ENCODE measurements at places on chromosomes 7 and 10.
A peak's percentile ranks its signal among the peaks of the same experiment; 100 is the strongest.

DNA sequence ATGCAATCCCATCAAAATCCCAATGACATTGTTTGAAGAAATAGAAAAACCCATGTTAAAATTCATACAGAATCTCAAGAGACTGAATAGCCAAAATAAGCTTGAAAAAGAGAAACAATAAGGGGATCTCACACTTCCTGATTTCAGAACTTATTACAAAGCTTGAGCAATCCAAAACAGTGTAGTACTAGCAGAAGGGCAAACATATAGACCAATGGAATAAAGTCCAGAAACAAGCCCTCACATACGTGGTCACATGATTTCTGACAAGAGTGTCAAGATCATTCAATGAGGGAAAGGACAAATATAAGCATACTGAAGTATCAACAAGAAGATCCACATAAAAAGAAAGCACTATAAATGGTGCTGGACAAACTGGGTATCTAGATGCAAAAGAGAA, 31.9 kb downstream of the MICU1 start:
- no peak for DNase-seq

DNA sequence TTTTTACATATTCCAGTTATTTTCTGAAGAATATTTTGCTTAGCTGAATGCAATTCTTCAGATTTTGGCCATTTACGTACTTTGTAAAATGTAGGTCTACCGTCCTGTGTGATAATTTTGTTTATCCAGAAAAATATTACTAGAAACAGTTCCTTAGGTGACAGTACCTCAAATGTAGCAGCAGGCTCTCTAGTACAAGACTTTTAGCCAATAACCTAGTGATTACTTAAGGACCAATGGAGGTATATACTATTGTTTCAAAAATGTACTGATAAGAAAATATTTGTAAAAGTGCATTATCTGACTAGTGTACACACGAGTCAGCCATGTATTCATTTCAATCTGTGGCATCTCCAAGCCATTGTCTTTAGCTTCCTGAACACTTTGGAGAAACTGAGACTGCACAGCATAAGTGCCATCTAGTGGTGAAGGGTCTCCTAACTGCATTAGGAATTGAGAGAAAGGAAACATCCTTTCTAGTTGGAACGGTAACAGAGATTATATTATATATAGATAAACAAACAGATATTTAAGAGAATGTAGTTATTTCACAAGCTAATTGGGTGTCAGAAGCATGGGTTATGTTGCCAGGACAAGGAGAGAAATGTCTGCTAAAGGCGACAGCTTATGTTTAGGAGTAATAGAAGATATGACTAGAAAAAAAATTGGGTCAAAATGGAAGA, 23.7 kb downstream of the RTKN2 start:
- no peak for DNase-seq

DNA sequence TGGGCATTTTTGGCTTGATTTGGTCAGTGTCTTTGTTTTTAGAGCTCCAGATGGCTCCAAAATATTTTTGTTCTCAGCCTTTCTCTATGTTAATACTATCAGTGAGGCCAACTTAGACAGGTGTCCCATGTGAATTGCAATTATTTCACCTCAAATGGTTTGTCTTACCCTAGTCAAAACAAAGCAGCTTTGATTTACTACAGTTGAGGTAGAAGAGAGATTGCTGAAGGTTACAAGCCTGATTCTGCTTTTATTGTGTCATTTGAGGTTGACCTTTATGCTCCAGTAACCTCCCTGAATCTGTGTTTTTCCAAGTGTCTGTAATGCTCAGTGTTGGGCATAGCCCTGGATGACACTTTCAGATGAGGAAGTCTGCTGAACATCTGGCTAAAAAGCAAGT, 882.9 kb downstream of the NRG3 start:
- peak; percentile 25 for DNase-seq

- DNase-seq = no peak
Observed at GRCh38 chr10:43913676-43914235, 265.1 kb upstream of the ZNF32 start.

GRCh38 chr10:47378606-47379444, 5.3 kb downstream of the ZNF488 start:
- no peak for DNase-seq

DNA sequence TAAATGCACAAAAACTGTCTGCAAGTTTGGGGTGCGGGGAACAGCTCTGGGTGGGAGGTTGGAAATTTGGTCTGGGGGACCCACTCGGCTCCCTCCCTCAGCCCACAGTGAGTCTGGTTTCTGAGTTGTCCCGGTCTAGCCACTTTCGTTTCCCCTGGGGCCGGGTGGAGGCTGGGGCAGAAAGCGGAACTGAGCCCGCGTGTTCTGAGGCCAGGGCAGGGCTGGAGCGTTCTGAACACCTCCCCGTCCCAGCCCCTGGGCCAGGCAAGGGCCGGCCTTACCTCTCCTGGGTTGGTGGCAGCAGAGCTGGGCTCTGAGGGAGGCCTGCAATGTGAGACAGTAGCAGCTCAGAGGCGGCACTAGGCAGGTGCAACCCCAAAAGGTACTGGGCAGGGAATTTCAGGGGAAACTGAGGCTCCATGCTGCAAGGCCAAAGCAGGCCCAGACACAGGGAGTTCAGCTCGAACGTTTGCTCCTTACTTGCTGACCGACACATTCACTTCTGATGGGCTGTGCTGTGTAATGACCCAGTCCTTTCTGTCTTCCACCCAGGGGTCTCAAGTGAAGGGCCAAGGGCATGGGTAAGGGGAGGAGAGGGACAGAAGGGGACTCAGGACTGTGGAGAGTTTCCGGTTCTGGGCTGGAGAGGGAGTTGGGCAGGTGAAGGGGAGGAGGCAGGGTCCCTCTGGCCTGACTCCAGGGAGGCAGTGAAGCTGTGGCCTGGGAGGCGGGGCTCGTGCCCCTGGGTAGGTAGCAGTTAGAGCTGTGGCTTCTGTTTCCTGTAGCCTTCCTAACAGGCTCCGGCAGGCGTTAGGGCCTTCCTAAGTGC, 3.0 kb downstream of the IRF5 start:
- DNase-seq = no peak

GRCh38 chr7:69858471-69858870, 260.2 kb downstream of the AUTS2 start:
- DNase-seq = no peak

DNA sequence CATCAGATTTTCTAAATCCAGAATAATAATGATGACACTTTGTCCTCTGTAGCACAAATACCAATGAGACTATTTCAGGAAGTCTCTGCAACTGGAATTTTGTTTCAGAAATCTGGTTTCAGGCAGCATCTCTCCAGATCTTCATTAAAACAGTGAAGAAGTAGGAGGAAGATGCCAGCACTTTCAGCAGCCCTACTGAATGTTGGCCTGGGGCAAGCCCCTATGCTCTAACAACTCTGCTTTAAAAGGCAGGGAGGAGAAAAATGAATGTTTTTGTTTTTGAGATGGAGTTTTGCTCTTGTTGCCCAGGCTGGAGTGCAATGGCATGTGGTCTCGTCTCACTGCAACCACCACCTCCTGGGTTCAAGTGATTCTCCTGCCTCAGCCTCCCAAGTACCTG, 7.2 kb upstream of the CAV1 start:
- DNase-seq = no peak

GRCh38 chr7:42071372-42072261, 165.4 kb downstream of the GLI3 start:
- DNase-seq = no peak

DNA sequence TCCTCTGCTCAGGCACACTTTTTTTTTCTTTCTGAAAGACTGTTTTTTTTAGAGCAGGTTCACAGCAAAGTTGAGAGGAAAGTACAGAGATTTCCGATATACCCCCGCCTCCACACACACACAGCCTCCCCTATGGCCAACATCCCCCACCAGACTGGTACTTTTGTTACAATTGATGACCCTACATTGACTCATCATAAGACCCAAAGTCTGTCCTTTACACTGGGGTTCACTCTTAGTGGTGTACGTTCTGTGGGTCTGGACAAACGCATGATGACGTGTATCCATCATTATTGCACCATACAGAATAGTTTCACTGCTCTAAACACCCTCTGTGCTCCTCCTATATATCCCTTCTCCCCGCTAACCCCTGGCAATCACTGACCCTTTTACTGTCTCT, 107.7 kb downstream of the RBM20 start:
- DNase-seq = no peak

- DNase-seq = no peak
Observed at GRCh38 chr7:139656387-139656786, 121.4 kb downstream of the HIPK2 start.

GRCh38 chr7:55723621-55723941, 139.0 kb downstream of the SEPTIN14 start:
- no peak for DNase-seq

GRCh38 chr7:77484785-77485184, 52.3 kb upstream of the PTPN12 start:
- no peak for DNase-seq

DNA sequence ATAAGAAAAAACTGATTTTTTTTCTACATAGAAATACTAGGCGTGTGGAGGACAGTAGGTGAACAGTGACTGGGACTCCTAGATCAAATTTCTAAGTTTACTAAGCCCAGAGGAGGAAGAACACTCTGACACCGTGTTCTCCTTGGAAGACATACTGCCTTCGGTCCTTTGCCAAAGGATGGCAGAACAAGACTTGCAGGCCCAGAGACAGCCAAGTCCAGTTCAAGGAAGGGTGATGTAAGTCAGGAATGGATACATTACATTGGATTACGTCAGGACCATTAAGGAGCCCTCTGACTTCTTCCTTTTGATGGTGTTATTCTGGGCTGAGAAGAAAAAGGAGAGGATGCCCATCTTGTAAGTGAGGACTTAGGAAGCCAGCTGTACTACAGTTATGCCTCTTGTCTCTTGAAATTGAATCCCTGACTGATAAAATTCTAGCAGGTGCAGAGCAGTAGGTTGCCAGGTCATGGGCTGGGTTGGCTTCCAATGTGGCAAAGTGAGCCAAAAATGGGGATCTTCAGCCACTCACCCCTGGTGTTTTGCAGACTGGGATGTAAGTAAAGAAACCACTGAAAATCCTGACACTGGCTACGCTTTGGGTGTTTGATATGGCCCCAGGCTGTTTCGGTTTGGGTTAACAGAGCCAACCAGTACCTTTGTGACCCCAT, 45.1 kb downstream of the RELN start:
- no peak for DNase-seq

- DNase-seq = no peak
Observed at GRCh38 chr7:134992626-134993179, 6.4 kb downstream of the AGBL3 start.

GRCh38 chr10:58086763-58087150, 180.9 kb downstream of the IPMK start:
- DNase-seq = no peak

GRCh38 chr7:68121655-68122054, 1125.0 kb downstream of the TYW1 start:
- no peak for DNase-seq

DNA sequence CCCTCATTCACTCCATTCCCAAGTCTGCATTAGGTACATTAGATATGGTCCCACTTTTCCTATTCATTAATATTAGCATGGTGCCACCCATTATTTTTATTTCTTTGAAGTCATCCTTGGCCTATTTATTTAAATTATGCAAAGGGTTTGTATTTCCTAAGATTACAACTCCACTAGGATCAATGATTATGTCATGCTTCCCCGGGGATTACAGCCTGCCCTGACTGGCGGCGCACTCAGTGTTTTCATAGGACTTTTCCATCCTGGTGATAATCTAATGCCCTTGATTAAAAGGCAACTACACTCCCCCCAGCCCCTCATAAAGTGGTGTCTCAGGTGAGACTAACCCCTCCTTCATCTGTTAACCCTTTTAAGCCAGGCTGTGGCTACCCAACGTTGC, 187.2 kb downstream of the POU6F2 start:
- DNase-seq = no peak

- no peak for DNase-seq
Observed at GRCh38 chr7:158257516-158258410, 329.9 kb downstream of the PTPRN2 start.

GRCh38 chr10:92523639-92524038, 50.3 kb downstream of the IDE start:
- DNase-seq = no peak

GRCh38 chr7:37786741-37787569, 61.4 kb upstream of the NME8 start:
- DNase-seq = no peak

DNA sequence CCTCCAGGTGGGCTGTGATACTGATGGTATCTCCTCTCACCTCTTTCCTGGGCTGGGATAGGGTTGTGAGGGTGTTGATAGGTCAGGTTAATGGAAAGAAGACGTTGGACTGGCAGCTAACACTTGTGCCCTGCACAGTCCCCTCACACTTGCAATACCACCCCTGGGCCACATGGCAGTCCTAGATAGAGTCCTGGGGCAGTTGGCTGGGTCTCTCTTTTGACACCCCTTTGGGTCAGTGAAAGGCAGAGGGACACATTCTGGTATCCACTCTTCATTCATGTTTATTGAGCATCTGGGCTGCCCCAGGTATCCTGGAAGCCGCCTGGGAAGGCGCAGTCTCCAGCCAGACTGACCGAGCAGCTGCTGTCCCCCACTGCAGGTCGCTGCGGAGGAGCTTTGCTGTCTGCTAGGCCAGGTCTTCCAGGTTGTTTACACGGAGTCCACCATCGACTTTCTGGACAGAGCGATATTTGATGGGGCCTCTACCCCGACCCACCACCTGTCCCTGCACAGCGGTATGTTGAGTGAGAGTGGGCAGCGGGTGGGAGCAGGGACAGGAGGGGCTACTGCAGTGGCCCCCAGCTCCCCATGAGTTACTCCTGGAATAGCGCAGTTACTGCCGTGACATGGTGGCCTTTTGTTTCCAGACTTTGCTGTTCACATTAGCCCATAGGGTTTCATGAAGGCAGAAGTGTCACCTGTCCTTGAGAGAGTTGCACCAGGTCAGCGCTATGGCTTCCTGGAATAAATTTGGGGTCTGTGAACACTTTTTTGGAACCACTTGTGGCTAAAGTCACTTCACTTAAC, 19.1 kb downstream of the NACAD start:
- DNase-seq = no peak
